ENCODE measurements at places on chromosomes 6 and 20.

DNA sequence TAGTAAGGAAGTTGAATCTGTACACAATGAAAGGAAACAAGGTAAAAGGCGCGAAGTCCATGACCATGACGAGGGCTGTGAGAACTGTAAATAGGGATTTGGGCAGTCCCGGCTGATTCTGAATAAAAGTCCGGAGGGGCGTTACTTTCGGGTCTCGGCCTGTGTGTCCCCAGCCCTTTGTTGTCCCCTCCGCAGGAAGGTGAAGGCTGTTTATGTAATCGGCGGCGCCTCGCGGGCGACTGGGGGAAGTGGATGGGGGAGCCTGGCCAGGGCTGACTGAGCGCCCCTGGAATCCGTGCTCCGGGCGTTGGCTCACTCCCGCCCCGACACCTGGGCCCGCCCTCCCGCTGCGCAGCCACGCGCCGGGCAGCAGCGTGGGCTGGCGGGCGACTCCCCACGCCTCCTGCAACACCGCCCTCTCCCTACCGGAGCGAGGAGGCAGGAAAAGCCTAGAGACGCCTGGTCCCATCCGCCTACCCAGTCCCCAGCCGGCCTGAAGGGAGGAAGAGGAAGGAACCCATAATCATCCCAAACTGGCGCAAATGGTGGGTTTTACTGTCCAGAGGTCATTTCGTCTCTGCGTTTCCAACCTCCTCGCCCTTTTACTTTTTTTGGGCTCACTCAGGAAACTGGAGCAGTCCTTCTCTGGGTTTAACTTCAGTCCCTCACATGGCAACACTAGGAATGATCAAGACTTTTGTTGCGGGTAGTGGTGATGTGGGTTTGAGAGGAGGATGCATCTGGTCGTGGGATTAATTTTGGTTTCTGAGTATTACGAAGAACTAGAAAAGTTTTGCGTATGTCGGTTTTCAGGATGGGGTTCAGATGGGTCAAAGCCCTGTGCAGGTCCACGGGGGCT, 12.1 kb downstream of the TRIM31 start:
- DNase-seq, result no peak

GRCh38 chr20:33669224-33669623, 2.5 kb downstream of the ACTL10 start:
- no peak for DNase-seq

GRCh38 chr6:136148051-136148450, 102.1 kb downstream of the MTFR2 start:
- DNase-seq, result no peak

- no peak for DNase-seq
Measured at GRCh38 chr20:934186-934840, 18.2 kb upstream of the ANGPT4 start.

DNA sequence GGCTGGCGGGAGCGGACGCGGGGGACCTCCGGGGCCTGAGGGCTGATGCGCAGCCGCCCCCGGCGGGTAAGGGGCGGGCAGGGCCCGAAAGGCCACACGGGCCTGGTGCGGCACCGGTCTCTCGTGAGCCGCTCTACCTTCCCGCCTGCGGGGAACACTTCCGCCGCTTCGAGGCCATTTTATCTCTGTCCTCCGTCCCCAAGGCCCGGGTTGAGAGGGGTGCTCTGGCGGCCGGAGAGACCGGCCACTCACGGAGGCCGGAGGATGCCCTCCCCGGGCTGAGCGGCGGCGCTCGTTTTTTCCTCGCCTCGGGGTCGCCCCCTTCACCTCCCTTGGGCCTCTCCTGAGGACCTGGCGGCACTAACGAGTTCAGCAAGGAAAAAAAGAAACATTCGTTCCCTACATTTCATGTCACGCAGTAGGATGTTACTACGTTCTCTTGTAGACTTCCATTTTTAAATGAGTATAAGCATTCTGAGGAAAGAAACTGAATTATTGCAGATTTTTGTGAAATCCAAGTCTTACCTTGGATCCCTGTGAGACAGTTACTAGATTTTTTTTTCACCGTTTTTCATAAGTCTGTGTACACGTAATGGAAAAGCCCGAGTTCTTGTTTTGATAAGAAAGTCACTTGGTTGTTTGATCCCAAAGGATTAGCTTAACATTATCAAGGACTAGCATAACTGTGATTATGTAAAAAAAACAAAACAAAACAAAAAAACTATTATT, 575 bp downstream of the WTAP start:
- DNase-seq, result no peak

DNA sequence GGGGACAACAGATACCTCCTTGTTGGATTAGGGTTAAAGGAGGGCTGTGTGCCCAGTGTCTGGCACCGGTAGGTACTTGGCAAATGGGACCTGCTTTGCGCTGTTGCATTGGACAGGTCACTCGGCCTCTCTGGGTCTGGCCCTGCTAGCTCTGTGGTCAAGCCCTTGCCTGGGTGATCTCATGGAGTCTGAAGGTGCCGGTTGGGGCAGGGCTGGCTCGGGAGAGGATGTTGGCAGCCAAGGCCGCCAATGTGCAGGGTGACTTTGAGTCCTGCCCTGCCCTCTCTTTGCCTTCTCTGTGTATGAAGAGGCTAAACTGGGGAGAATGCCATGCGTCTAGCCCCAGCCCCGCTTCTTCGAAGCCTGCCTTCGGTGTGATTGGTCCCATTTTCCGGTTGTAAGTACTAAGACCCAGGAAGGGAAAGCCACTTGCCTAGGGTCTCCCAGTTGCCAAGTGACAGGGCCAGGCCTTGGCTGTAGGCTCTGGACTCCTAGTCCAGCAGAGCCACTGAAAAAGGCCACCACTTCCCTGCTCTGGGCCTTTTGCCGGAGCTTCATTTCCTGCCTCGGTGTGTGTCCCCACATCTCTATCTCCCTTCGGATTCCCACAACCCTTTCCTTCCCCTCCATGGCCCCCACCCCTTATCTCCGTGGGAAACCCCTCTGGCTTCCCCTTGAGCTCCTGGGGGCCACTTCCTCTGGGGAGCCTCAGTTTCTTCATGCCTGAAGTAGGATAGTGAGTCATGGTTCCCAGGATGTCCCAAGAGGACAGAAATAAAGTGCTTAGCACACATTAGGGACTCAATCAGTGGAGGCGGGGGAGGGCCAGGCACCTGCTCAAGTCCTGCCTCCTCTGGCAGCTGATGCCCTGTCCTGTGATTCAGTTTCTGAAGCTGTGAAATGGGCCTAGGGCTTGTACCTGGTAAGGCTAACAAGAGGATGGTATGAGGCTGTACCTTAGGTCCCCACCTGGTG, 3.9 kb downstream of the SRC start:
- DNase-seq, result peak; percentile 96

DNA sequence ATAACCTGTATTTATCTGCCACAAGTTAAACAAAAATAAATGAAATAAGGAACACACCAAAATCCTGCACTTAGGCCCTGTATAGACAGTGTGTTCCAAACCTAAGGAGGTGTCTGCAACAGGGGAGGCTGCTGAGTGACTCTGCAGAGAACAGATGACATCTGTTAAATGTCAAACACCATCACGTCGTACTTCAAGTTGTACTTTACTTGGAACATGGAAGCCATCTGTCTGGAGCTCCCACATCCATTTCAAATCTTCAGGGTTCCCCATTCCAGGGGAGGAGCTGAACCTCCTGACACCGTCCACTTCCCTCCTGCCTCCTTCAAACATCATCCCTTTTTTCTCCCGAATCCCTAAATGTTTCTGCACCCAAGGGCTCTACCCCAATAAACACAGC, 1.8 kb upstream of the MAP7 start:
- no peak for DNase-seq

GRCh38 chr20:34581341-34582184, 23.0 kb downstream of the MAP1LC3A start:
- DNase-seq, result peak; percentile 70

GRCh38 chr20:51442602-51443001, 99.9 kb downstream of the NFATC2 start:
- no peak for DNase-seq

GRCh38 chr6:169803271-169803811, 51.9 kb downstream of the ERMARD start:
- no peak for DNase-seq

DNA sequence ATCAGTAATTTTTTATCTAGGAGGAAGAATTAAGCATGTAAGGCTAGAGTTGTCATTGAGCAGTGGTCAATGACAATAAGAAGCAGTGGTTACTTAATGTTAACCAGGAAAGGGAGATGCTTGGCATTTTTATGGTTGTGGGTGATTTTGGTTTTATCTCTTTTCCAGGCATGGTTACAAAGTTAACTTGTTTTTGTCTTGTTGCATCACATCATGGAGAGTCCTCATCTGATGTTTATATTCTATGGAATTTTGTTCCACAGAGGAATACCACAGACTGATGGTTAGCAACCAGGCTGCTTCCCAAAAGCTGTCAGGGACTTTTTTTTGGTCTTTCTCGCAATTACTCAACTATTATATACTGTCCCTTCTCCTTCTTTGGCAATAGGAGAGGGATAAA, 32.7 kb downstream of the OPRM1 start:
- DNase-seq, result no peak

- DNase-seq, result no peak
Measured at GRCh38 chr20:22515264-22515663, 69.1 kb downstream of the FOXA2 start.

DNA sequence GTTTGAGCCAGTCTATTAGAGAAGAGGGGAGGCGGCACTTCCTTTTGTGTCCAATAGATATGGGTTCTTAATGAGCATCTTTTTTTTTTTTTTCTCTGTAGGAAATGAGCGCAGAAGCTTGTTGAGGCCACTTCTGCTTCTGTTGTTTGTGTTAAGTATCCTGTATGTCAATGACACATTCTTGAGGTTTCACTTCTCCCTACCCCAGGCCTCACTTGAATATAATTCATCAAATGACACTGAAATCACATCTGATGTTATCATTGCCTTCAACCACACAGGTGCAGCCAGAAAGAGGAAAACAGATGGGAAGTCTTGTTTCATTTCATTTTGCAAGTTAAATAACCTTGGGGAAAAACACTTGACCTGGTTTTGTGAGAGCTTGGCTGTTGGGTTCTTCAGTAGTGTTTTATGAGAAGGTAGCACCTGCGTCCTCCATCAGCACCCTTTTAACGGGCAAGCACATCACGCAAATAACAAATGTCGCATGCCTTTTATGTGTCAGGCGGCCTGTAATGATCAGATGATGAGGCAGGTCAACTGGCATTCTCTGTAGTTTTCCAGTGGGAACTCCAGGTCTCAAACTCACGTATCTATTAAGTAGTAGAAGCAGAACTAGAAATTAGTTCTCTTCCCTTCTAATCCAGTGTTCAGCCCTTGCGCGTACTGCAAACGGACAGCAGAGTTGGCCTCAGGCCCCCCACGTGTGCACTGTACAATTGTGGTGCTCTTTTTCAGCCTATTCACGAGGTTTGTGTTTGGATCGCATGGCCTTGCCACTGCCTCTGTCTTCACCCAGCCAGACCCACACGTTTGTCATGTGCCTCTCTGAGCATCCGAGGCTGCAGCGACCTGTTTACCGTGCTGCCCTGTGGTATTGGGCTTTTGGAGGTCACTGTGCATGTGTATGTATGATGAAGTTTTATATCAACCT, 23.5 kb downstream of the PLEKHG1 start:
- peak; percentile 77 for DNase-seq

GRCh38 chr6:11493974-11494373, 43.6 kb upstream of the TMEM170B start:
- no peak for DNase-seq

DNA sequence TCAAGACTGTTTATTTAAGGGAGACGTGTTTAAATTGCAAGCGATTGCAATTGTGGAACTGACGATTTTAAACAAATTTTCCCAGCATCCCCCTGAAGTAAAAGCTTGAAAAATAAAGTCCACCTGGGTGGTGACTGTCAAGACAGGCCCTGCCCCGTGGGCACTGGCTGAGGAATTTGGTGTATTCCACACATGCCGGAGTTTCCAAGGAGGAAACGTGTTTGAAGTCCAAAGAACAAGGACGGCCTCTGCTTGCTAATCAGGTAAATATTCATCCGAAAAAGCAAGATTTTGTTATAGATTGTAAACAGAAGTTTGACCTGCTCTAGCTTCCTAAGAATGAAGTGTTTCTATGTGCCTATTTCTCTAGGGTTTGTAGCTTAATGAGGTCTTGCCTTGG, 505.1 kb downstream of the QKI start:
- DNase-seq, result no peak

DNA sequence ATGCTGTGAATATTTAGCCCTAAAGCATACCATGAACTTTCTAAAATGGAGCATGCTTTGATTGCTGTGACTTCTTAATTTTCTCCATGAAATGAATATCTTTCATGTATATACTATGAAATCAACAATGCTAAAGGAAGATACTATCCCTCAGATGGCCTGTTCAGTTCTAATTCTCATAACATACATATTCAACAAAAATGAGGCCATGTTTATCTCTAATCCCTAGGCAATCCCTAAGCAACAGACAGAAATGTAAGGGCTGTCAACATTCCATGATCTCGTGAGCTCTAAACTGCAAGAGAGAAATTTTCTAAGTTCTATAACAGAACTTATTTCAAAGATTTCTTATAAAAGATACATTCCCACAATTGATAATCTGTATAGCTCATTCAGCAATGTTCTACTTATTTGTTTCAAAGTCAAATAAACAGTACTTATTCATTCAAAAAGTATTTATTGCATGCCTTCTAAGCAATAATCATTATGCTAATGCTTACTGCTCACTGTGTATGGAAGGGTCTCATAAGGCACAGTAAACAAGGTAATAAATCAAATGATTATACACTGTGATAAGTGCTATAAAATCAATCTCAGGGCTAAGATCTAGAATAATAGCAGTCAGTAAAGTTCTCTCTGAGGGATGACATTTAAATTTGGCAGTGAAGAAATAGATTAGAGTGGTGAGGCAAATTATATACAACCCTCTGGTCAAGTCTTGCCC, 492.9 kb downstream of the PHF3 start:
- DNase-seq, result no peak

DNA sequence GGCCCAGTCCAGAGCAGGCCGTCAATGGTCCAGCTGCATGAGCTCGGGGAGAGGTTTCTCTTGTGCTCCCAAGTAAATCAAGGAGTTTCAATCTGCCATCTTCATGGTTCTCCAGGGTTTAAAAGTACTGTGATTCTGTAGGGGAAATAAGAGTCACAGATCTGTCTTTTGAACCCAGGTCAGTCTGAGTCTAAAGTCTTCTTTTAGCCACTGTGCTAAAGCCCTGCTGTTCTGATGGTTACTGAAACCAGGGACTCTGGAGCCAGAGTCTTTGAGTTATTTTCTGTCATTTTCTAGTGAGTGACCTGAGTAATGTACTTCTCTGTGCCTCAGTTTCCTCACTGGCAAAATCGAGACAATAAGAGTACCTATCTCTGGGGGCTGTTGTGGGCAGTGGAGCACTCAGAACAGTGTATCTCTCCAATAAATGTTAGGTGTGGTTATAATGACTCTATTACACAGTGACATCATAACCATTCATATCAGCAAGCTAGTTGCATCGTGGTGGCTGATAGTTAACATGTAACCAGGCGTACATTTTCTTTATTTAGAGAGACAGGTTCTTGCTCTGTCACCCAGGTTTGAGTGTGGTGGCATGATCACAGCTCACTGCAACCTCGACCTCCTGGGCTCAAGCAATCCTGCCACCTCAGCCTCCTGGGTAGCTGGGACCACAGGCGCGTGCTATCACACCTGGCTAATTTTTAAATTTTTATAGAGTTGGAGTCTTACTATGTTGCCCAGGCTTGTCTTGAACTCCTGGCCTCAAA, 74.6 kb upstream of the KCNG1 start:
- DNase-seq, result no peak
